A172 (cell line): ENCODE measurements at places on chromosomes 1 and 21. TPM values are rescaled to one million over a fixed set of nuclear protein-coding genes. Genes with fewer than 3 reads are reported as not detected.

GOLT1A gene
- total RNA-seq = 0.19 TPM in 1 of 2 replicates, not detected in the other

AIRE gene
- total RNA-seq = not detected in 2 replicates

SHE gene
- not detected in 2 replicates for total RNA-seq

REN gene
- total RNA-seq = 0.62 TPM in 1 of 2 replicates, not detected in the other

DNA sequence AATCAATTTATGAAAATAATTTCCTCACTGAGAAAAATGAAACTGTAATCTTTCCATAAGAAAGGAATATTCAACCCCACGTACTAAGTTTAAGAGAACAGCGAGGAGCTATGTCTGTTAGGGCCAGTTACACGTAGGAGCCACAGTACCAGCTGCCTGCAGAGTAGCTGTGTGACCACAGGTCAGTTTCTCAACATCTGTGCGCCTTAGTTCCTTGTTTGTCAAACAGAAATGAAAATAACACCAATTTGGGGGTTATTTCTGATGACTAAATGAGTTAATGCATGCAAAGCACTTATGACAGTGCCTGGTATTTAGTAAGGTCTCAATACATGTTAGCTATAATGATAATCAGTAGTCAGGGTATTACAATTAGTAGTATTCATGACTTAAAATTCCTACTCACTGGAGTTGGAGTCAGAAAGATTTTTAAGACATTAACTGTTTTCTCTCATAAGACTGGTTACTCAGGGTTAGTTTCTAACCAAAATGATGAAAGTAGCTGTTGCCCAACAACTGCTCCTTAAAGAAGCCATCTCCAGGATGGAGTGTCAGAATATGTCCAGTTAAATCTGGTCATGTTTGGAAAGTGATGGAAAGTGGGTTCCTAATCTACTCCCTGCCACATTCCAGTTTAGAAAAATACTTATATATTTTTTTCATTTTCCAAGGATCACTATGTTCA is 85.8 kb upstream of the ZNF648 start:
- DNase-seq = no peak

DNA sequence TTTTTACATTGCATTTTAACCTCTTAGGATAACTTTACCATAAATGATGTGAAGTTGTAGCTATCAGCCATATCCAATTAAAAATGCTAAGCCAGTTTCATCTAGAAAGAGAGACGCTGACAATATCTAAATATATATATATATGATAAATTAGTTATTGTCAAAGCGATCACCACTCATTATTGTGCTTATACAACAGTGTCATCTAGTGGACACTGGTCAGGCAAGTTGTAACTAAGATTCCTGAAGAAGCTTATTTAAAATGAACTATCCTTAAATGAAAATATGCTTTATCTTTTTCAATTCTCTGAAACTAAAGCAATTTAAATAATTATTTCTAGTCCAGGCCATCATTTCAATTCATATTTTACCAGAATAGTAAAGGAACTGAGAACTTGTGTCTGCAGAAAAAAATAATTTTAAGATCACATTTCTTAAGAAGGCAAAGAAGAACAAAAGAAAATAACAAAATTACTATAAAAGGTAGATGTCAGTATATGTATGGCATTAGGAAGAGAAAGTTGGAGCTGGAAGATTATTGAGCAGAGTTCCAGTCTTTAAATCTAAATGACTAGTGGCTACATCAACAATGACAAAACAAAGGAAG is 193.3 kb upstream of the SNX7 start:
- DNase-seq = peak; percentile 46

GRCh38 chr1:50566405-50566804 is 143.2 kb upstream of the DMRTA2 start:
- no peak for DNase-seq

DNA sequence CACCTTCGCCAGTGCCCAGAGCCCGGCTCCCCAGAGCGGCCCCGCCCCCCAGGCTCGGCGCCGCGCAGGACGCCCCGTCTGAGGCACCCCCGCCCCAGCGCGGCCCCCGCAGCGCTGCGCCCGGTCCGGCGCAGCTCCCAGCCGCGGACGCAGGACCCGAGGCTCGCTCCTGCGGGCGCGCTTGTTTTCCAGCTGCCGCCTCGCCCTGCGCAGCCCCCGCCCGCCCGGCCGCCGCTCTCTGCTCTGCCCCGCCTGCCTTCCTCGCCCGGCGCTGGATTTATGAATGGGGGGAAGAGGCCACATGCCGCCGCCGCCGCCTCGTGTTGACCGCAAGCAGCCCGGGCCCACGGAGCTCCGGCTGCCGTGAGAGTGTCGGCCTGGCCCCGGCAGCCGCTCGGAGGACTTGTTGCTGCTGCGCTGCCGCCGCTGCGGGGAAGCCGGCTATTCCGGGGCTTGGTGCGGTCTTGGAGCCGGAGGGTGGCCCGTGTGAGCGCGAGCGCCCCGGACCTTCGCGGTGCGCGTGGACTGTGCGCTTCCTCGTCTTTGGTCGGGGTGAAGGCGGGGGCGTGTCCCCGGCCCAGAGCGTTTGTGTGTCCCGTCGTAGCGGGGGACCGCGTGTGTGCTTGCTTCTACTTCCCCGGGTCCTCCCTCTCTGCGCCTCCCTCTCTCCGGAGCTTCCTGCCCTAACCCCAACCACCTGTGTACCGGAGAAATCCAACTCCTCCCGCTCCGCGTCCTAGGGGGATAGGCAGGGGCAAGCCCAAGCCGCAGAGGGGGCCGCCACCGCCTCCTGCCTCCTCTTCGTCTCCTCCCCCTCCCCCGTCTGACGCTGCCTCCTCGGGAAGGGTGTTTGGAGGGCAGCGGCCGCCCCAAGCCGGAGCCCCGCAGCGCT is 736 bp downstream of the KCNC4 start:
- no peak for DNase-seq

DNA sequence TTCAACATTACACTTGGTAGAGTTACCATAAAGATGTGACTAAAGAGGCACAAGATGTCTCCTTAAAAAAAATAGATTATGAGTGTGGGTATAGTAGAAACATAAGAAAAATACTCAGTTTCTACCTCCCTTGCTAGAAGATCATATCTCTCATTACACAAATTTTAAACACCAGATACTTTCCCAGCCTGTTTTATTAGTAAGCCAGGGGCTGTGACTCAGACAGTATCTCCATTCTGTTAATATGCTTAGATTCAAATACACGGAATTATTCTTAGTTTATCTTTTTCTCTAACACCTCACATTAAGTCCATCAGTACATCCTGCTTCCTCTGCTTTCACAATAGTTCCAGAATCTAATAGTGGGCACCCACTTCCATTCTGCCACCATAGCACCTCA is 561.8 kb upstream of the ADAMTS5 start:
- DNase-seq = no peak
